T-helper 22 cell (primary cell): ENCODE measurements at places on chromosomes 7 and 10.

- DNase-seq = no peak
Observed at GRCh38 chr7:135929249-135929648, 47.9 kb downstream of the MTPN start.

DNA sequence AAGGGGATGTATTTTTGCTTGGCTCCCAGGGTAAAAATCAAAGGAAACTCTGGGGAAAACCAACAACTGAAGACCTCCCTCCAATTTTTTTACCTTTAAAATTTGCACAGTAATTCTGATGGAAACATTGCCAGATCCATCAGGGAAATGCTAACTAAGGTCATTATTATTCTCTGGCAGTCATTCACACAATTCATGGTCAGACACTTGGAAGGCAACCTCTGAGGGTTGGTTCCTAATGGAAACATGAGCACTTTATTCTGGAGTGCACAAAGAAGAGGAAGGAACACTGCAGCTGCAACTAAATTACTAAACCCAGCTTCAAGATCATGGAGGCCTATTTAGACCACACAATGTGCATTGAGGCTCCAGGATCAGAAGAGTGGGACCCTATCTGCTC lies 34.2 kb downstream of the SRI start:
- no peak for DNase-seq

DNA sequence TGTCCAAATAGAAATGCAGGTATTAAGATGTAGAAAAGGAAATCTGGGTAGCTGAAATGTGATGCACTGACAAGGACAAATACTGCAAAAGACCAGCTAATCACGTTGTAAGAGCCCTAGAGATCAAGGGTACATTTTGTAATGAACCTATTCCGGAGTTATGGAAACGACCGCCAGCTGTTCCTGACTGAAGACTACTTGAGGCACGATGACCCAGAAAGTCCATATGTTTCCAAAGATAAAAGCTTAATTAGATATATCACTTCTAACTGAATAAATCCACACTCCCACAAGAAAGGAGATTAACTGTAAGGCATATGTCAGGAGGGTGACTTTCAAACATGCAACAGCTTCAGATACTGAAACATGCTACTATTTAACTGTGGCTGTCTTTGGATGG lies 253.5 kb downstream of the NSUN6 start:
- DNase-seq = no peak

GRCh38 chr10:11017570-11018431 lies at the start of gene CELF2:
Gene CELF2, plus strand, starts transcription at chr10:11017872. Its CDS starts 218 bp downstream, at chr10:11018090.
- DNase-seq = peak; percentile 34

DNA sequence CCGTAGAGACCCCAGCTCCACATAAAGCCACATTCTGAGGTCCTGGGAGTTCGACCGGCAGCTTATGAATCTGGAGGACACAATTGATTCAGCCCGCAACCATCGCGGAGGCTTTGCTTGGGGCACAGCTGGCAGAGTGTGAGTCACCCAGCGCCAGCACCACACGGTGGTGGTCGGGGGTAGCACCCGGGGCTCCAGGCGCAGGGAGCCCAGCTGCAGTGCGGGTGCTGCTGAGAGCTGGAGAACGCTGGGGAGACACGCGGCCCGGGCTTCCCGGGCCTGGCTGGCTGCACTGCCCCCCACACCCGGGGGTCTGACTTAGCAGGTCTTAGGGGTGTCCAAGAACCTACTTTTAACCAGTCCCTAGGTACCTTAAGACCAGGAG lies 87.9 kb downstream of the PAXIP1 start:
- DNase-seq = no peak

GRCh38 chr10:6951732-6952131 lies 371.7 kb upstream of the PRKCQ start:
- DNase-seq = no peak

DNA sequence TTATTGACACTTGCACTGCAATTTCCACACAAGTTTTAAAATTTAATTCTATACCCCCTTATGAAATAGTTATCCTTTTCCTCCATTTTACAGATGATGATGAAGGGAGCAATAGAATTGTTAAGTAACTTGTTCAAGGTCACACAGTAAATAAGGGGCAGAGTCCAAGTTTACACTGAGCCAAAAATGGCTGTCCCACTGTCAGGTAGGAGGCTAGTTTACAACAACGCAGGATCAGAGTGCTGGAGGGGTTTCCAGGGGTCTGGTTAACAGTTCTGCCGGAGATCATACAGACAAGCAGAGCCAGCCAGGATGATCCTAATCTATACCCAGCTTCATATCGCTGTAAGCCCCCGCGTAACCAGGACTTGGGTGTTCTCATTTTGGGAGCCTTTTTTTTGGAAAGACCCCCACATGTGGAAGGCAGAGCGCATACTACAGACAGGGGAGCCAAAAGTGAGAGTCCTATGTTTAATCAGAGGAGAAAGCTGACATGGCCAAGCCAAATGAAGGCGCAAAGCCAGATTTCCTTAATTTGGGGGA lies 524 bp upstream of the UNC5B start:
- no peak for DNase-seq

DNA sequence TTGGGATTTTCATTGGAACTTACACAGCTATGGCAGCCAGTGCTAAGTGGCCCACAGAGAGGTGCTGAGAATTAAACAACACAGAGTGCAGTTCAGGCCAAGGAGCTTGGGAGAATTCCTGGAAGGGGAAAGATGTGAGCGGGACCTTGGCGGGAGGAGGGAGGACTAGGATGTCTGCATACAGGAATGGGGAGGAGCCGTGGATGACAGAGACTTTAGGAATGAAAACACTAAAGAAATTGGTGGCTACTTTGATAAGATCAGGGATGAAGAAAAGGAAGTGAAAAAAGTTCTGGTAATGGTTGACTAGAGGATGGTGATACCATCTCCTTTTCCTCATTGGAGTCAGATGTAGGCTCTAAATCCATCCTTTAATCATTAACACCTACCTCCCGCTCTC lies 234.2 kb upstream of the FZD8 start:
- DNase-seq = no peak

DNA sequence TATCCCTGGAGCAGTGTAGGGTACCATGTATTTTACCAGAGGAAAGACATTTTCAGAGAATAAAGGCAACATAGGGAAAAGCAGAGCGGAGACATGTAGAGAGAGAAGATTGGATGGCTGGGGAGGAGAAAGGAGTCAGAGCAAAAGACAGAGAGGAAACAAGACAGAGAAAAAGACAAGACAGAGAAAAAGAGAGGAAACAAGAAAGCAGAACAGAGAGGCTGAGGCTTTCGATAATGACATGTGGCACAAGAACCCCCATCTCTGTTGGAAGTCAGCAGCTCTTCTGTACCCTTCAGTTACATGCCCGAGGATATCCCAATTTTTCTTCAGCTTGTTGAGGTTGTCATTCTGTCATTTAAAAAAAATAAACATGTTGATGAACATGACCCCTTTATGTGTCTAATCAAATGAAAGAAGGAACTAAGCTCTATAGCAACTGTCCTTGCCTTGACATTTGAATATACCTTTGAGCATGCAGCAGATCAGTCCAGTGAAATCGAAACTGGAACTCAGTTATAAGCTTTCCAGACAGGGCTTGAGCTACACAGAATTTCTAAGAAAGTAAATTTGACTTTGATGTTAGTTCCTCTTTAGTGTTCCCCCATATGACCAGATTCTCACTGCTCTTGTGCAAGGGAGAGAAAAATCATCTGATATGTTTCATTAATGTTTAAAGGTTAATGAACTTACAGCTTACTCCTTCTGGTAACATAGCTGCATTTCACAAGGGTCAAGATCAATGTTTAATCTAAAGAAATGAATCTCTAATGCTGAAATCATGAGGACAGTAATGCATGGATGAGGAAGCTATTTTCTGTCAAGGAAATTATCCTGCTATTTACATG lies 75.1 kb upstream of the SP4 start:
- DNase-seq = no peak

- no peak for DNase-seq
Observed at GRCh38 chr10:60434418-60435046, 44.9 kb upstream of the ANK3 start.

DNA sequence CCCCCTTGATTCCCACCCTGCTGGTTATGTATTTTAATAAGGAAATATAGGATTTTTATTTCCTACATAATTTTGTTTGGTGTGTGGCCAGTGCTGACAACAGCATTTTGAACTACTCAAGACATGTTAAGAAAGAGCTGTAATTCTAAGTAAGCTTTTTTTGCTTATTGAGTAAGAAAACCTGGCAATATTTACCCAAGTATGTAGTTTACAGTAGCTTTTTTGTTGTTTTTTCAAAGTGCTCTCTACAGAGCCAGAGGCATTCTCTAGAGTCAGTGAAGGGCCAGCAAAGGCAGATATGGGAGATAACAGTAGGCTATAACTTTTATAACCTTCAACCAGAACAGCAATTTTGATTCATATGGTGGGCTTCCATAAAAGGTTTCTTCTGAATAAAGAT lies 63.2 kb upstream of the TMEM168 start:
- DNase-seq = no peak

DNA sequence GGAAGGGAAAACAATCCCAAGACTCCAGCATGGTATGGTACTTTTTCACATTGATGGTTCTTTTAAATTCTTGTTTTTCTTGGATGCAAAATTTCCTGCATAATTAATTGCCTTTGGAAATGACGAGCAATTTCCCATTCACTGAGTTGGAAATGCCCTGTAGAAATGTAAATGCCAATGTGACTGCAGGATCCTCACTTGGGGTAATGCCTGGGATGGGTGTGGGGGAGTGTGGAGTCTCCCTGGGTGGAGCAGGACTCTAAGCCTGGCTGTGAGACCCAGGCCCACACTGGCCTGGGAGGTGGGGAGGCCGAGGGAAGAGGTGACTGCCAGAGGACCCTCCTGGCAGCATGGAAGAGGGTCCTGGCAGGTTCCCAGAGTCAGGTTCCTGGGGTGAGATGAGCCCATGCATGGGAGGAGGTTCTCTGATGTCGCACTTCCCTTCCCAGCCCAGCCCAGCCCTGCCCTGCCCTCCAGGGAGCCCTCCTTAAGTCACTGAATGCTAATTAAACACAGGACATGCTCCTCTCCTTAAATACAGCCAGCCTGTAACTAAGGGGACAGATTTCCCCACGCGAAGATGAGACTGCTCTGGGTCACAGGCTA lies 157.9 kb downstream of the GFRA1 start:
- DNase-seq = no peak

DNA sequence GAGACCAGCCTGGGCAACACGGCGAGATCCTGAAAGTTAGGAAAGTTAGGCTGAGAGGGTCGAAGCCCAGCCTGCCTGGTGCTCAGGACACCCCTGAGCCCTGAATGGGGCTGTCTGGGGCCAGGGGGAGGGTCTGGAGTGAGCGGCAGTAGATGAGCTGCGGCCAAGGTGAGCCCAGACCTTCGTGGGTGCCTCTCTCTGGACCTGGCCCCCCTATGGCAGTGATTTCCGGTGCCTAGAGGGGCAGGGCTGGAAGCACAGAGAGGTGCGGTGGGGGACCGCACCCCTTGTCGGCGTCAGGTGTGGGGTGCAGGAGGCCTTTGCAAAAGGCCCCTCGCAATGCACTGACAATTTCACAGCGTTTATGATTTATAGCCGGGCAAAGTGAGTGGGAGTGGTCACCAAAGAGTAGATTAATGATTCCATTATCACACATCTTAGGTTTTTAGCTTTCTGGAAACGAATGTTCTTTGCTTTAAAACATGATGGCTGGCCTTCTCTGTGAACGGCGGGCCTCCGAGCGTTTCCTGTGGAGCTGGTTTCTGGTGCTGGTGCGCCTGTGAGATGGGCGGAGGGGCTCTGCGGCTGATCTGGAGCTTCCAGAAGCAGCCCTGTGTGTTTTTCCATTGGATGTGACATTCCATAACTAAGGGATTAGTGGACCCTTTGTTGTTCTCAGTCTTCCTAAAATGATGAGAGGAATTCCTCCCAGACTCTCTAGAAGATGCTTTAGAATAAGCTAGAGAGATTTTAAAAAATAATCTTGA lies 171.0 kb upstream of the ZNF32 start:
- no peak for DNase-seq

DNA sequence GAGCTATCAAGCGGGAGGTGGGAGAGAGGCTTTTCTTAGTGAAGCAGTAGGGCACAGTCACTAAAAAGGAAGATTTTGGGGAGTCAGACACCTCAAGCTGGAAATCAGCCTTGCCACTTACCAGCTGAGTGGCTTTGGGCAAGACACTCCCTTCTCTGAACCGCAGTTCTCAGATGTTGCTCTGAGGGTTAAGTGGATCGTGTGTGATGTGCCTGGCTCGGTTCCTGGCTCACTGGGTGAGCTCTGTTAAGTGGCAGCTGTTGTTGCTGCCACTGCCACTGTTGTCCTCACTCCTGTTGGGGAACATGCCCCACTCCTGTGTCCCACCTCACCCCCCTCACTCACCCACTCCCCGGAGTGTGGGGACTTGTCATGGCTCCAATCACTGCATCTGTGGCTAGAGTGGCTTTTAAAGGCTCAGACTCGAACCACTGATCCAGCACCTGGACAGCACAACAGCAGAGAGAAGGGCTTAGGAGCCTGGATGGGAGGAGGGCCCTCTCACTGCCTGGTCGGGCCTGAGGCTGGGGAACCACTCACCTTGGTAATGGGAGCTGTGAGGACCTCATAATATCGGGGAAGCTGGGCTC lies 20.0 kb downstream of the PYROXD2 start:
- no peak for DNase-seq
